ENCODE measurements at places on chromosomes 1 and 21.

- DNase-seq = no peak
Observed at GRCh38 chr1:93593854-93594602, 87.6 kb downstream of the BCAR3 start.

DNA sequence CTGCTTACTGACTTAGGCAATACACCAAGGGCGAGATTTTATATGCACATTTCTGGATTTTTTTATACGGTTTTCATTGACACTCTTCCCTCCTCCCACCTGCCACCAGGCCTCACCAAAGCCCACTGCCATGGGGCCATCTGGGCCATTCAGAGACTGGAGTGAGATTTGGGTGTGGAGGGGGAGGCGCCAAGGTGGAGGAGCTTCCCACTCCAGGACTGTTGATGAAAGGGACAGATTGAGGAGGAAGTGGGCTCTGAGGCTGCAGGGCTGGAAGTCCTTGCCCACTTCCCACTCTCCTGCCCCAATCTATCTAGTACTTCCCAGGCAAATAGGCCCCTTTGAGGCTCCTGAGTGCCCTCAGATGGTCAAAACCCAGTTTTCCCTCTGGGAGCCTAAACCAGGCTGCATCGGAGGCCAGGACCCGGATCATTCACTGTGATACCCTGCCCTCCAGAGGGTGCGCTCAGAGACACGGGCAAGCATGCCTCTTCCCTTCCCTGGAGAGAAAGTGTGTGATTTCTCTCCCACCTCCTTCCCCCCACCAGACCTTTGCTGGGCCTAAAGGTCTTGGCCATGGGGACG lies 57.9 kb downstream of the LACTBL1 start:
- DNase-seq = no peak

GRCh38 chr1:147236959-147237791 lies 5.3 kb upstream of the CHD1L start:
- no peak for DNase-seq

- DNase-seq = no peak
Observed at GRCh38 chr1:205353612-205354011, 3.1 kb downstream of the KLHDC8A start.

- DNase-seq = peak; percentile 1
Observed at GRCh38 chr1:226631229-226632000, 82.9 kb downstream of the STUM start.

DNA sequence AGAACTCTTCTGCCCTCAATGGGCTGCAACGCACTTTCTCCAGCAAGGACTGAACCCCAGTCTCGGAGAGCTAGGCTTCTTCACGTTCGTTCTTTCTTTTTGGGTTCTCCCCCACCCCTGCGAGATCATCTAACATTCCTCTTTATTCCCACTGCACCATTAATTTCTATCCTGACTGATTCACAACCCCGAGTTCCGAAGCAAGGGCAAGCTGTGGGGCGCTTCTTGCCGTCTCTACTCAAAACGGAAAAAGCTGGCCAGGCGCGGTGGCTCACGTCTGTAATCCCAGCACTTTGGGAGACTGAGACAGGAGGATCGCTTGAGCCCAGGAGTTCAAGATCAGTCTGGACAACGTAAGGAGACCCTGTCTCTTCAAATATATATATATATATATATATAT lies 37.4 kb upstream of the BTG2 start:
- DNase-seq = no peak

DNA sequence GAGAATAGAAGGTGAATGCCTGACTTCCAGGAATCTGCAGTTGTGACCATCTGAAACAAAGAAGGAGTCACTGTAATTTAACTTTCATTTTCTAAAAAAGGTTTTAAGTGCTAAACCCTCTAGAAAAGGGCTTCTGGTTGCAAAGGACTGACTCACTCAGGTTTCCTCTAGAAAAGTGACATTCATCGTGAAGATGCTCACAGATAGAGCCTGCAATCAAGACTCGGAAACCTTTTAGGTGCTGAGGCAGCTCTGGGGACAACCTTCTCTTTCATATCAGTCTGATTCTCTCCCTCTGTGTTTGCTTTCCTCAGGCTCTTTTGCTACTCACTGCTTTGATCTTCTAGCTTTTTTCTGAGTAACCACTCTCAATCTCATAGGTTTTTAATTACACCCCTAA lies 8.2 kb downstream of the BCL9 start:
- no peak for DNase-seq

DNA sequence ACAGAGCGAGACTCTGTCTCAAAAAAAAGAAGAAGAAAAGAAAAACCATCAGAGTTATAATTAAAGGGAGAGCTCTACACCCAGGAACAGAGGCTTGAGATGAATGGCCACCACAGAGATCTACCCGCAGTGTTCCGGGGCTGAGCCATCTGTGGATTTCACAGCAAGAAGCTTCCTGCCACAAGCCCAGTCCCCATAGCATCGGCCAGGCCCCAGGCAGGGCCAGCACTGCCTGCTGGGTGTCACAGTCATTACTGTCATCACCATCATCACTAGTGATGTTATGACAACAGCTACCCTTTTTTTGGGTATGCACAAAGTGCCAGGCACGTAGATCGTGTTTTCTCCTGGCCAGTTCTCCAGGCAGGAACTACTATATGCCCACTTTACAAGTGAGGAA lies 111.6 kb upstream of the VAMP3 start:
- DNase-seq = no peak

DNA sequence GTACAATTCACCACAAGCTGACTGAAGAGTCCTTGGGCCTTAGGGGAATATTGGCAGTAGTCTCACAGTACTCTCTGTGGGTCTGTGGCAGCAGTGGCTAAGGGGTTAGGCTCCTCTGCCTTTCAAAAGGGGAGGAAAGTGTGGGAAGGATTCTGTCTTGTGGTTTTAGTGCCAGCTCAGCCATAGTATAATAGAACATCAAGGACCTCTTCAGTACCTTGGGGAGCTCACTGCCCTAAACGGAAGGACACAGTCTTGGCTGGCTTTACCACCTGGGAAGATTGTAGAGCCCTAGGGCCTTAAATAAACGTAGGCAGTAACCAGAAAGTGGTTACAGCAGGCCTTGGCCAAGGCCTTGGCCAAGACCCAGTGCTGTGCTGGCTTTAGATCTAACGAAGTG lies 265.7 kb downstream of the COL11A1 start:
- DNase-seq = no peak

GRCh38 chr1:174982971-174983689 lies 16.6 kb upstream of the CACYBP start:
- no peak for DNase-seq

DNA sequence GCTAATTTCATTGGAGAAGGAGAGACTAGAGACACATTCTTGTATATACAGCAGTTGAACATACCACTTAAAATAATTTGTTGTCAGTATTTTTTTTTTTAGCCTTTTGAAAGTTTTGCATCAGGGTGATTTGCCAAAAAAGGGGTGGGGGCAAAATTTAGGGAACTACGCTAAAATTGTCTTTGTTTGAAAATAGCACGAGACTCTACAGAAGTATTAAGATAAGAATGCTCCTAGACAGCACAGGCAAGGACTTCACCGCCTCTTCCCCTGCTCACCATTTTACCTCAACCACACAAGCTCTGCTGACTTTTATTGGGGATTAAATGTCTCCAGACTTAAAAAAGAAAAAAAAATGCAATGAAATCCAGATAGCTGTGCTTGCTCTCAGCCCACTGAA lies 236.1 kb upstream of the USP25 start:
- DNase-seq = no peak

GRCh38 chr1:15211424-15211823 lies 35.6 kb upstream of the FHAD1 start:
- no peak for DNase-seq

DNA sequence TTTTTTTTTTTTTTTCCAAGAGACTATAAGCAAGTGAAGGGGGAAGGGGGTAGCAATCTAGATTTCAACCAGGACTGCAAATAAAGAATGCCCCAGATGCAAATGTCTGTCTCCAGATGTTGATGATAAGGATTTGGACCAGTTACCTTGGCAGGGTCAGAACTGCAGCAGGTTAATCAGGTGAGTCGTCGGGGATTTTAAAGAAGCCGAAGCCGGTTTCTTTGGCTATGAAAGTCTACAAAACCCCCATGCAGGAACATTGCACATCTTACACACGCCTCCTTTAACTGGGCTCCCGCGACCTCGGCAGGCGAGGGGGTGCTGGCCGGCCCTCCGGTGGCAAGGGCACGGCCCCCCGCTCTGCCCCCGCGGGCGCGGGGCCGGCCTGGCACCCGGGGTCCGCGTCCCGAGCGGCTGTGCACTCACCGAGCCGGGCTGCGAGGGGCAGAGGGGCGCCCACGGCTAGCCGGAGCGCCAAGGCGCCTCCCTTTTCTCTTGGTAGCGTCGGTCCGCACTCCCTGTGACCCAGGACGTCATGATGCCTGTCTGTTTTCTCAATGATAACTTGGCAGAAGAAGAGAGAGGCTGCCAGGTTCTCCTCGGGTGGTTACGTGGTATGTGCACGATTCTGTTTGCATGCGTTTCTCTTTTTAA lies 366.3 kb upstream of the ESRRG start:
- DNase-seq = no peak

DNA sequence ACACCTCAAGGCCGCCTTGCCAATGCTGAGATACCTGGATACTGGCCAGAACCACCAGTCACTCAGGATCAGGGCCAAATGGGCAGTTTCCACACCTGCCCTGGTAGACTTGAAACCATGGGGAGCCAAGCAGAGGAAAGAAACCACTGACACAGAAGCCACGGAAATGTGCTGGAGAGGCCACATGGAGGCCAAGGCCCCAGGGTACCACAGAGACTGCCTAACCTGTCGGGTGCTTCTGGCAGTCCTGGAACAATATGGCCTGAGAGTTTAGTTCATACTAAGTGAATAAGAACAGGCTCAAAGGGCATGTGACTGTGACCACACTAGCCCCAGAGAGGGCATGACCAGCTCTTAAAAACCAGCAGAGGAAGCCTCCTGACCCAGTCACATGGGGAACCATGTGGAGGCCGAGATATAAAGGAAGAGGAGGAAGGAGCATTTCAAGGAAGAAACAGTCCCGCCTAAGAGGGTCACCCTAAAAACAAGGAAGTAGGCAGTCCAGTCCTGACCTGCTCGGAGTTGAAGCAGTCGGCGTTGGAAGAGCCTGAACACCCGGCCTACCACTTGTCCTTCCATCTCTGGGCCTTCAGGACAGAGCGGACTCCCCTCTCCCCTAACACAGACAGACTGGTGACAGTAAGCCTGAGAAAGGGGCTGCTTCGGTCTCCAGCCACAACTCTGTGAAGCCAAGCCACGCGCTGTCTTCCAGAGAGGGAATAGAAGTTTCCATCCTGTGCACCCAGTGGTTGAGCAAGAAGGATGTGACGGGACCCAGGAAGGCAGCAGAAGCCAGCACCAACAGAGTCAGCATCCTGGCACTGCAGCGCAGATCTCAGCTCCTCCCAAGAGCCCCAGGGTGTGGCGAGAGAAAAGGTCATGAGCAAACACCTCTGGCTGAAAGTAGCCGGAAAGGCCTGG lies at the start of gene DENND2D:
Gene DENND2D (minus strand): TSS at position 766 of the 921 bp plus-strand sequence. CDS start 187 bp downstream, at position 579.
- DNase-seq = peak; percentile 66

DNA sequence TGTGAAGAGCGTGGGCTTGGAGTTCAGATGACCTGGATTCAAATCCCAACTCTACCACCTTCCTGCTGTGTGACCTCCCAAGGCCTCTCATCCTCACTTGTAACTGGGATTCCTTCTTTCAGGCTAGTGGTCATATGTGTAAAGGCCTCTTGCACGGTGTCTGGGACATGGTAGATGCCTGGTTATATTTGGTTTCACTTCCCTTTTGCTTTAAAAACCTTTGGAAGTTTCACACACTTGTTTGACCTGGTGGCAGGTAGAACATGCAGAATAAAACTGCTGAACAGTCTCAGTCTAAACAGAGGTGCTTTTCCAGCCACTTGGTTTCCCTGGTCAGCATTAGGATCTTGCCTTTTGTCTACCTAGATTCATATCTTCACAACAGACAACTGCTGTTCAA lies 37.0 kb upstream of the RCAN3 start:
- DNase-seq = no peak

DNA sequence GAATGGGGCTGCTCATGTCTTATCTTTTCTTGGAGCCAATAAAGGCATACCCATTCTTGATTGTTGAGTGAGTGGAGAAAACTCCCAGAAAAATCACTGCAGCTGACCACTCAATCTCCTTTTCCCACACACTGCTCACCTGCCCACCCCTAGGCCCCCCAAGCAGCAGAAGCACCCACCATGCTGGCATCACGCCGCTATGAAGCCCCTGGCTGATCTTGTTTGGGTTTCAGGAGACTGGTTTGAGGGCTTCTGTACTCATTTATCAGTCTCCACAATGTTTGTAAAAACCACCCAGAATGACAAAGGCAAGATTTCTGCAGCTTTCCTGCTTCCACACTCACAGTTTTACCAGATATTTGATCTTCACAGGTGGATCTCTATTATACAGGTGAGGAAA lies 33.5 kb upstream of the ATP2B4 start:
- no peak for DNase-seq

- no peak for DNase-seq
Observed at GRCh38 chr1:110565565-110565964, 40.6 kb downstream of the KCNA2 start.

GRCh38 chr1:240401731-240402130 lies 210.2 kb downstream of the GREM2 start:
- DNase-seq = no peak

- DNase-seq = no peak
Observed at GRCh38 chr1:48026701-48027532, 29.7 kb upstream of the TRABD2B start.

DNA sequence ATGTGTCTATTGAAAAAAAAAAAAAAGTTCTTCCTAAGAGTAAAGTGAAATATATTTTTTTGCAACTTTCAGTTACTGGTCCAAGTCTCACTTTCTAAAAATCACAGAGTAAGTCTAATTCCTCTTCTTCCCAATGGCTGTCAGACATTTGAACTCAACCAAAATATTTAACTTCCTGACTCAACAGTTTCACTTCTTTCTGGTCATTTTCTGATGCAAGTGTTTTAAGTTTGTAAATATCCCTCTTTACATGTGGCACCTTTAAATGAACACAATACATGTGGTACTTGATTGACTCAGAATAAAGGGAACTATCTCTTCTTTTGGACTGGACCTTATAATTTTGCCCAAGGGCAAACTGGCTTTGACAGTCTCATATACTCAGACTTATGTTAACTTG lies 76.7 kb downstream of the ASH1L start:
- DNase-seq = no peak

- DNase-seq = peak; percentile 50
Observed at GRCh38 chr1:47388891-47389238, 27.2 kb upstream of the FOXE3 start.

DNA sequence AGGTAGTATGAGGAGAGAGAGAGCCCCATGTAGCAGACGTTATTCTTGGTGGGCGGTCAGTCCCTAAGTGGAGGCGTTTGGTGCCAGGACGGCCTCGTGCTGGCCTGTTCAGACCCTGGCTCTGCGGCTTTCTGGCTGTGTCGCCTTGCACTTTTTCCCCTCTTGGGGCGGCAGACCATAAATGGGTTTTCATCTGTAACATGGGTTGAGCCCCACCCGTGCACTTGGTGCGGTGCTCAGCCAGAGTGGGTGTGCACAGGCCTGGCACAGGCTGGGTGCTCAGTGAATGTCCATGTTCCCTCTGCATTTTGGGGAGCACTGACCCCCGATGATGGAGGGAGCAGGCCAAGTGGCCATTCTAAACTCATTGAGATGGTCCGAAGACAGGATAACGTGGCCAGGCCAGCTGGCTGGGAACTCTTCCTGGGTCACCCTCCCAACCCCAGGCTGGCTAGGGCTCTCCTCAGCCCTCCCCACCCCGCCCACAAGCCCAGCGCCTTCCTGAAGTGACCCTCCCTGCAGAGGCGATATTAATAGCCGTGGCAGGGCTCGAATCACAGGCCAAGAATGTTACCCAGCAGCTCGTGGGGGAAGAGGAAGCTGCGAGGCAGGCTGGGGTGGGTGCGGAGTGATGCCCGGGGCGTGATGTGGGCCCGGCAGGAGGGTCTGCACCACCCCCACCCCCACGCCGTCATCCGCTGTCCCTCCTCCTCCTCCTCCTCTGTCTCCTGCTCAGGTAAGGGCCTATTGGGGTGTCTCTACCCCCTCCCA lies 78.5 kb downstream of the ARHGEF10L start:
- DNase-seq = no peak

All from activated naive CD4-positive, alpha-beta T cell treated with Interleukin-2 at 50 U/mL for 16 hours (primary cell).